Diencephalon (tissue), 1 donor: ENCODE measurements at places on chromosomes 4 and X. TPM values are rescaled to one million over a fixed set of nuclear protein-coding genes. Genes with fewer than 3 reads are reported as not detected.

Gene HSD17B13
- total RNA-seq = 0.69 TPM

Gene FAM200B
- total RNA-seq = 65.7 TPM

Gene MSN
- 41.1 TPM for total RNA-seq

Gene ZNF630
- total RNA-seq = 5.3 TPM

Gene FUNDC2
- total RNA-seq = 29.8 TPM

Gene SLC26A1
- 1.8 TPM for total RNA-seq

Gene MAGEA3
- not detected for total RNA-seq

Gene VEGFD
- total RNA-seq = 0.46 TPM

Gene GRID2
- 56.5 TPM for total RNA-seq

Gene CT45A10
- total RNA-seq = not detected

Gene NIPAL1
- total RNA-seq = 3.0 TPM

Gene PASD1
- total RNA-seq = not detected

Gene GDPD2
- 14.3 TPM for total RNA-seq

Gene MSX1
- total RNA-seq = 2.1 TPM

Gene SYNPO2
- total RNA-seq = 8.1 TPM

Gene FAM184B
- 9.0 TPM for total RNA-seq

Gene IL15
- total RNA-seq = 1.6 TPM

Gene VCX3A
- not detected for total RNA-seq

Gene VEGFC
- 3.5 TPM for total RNA-seq

Gene PDCL2
- not detected for total RNA-seq

Gene SMIM31
- total RNA-seq = not detected

Gene SSX3
- not detected for total RNA-seq

Gene CNGA1
- total RNA-seq = 0.46 TPM

Gene CLTRN
- total RNA-seq = 0.46 TPM

Gene ZAR1
- 0.23 TPM for total RNA-seq

Gene F8A1
- total RNA-seq = 3.9 TPM

Gene PNMA6F
- total RNA-seq = 6.9 TPM

Gene STPG2
- 6.2 TPM for total RNA-seq

Gene RENBP
- 7.8 TPM for total RNA-seq

Gene GC
- total RNA-seq = not detected

Gene SMARCA5
- total RNA-seq = 74.7 TPM

Gene PAGE2B
- total RNA-seq = not detected

Gene ITGB1BP2
- total RNA-seq = 2.5 TPM
